ENCODE measurements at places on chromosomes 12 and 14.

DNA sequence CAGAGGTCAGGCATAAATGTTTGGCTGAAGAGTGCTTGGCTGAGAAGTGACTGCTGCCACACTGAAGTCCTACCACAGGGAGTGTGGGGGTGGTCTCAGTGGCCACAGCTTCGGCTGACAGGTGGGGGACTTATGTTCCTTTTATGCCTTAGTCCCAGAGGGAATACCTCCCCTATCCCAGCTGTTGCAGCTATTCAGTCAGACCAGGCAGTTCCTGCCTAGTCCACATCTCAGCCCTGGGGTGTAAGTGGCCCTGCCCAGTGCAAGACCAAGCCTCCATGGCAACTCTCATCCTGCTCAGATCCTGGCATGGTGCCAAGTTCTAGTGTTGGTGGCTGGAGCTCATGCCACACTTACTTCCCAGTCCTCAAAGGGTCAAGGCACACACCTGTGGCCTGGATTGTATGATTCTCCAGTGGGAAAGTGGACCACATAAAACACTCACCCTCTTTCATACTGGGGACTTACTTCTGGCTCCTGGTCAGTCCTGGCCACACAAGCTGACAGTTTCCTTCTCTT is 161.3 kb upstream of the CAND1 start:
- no peak for DNase-seq

DNA sequence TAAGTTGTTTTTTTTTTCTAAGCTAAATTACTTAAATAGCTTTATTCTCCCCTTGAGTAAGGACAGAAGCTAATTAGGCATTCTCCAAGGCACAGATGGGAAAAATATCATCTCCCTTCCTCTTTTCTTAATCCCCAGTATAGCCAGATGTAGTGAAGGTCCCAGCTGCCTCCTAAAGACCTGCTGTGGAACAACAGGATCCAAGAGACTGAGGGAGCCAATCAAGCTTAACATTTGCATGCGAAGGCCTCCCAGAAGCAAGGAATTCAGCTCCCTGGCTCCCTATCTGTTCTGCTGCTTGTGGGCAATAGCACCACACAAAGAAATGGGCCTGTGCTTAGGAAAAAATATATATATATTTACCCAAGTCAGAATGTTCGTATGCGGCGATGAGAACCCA is 255.2 kb downstream of the SYT1 start:
- DNase-seq, result no peak

DNA sequence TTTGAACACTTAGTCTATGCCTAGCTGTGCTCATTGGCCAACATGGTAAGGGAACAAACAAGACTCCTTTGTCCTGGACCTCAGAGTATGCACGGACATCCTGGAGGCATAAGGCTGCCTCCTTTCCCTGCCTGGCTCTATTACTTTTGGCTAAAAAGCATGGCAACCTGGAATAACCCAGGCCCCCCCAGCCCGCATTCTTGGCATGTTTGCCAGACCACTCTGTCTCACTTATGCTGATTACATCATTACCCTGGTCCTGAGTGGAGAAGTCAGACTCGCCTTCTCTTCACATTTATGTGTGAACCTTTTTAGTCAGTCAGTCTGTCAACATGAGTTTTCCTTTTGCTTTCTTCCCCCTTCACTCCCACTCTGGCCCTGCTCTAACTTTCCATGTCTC is 58.0 kb upstream of the ELK3 start:
- peak; percentile 55 for DNase-seq

- peak; percentile 60 for DNase-seq
Observed at GRCh38 chr14:103854822-103855733, 7.7 kb upstream of the PPP1R13B start.

- DNase-seq, result no peak
Observed at GRCh38 chr12:12366701-12367481, 10.0 kb downstream of the BORCS5 start.

DNA sequence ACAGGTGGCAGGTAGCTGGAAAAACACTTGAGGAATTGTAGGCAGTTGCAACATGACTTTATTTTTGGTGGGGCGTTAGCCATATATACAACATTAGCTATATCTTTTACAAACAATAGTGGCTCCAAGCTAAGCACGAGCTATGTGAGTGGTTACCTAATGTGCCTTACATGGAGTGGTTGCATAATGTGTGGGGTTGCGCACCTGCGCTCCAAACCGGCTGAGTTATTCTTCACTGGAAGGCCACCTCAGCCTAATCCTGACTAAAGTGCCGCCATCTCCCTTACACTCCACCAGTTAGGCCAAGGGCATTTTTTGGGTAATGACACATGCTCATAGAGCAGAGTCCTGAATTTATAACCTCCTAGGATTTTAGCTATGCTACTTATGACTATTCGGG is 31.8 kb upstream of the G2E3 start:
- DNase-seq, result no peak

DNA sequence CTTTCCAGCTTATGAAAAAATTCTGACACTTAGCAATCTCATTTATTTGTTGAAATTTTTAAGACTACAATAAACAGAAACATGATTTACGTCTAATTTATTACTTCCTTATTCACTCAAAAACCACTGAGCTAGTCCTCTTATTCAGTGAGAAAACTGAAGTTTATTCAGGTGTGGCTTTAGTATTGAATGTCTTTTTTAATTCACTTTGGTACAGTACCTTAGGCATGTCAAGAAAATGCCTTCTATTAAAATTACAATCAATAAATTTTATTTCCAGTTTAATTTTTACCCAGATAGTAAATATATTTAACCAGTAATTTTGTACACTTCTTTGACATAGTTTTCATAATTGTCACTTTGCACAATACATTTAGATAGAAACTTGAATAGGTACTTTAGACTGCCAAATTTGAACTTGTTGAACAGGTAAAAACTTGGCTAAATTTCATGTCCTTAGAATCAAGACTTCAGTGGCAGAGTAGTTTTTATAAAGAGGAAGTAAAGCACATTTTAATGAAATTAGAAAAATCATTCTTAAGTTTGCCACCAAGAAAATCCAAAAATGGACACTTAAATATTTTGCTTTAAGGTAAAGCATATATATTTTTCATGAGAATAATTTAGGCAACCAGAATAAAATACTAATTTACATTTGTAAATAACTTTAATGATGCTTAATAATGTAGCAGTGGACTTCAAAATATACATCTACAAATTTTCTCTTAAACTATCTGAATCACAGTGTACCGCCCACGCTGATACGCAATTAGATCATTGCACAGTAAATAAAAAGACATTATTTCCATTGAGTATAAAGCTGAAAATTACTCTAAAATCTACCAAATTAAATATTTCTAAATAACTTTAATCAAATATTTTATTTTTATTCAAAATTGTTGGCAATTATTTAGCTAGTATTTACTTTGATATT is 159.1 kb downstream of the RASSF9 start:
- DNase-seq, result no peak

GRCh38 chr14:101350021-101350420 is 211.3 kb upstream of the DIO3 start:
- DNase-seq, result no peak

- DNase-seq, result no peak
Observed at GRCh38 chr12:120620624-120621023, 19.8 kb upstream of the CABP1 start.

GRCh38 chr12:132081423-132081822 is 62.7 kb downstream of the DDX51 start:
- no peak for DNase-seq

- DNase-seq, result no peak
Observed at GRCh38 chr12:50524621-50525020, 19.8 kb downstream of the DIP2B start.

DNA sequence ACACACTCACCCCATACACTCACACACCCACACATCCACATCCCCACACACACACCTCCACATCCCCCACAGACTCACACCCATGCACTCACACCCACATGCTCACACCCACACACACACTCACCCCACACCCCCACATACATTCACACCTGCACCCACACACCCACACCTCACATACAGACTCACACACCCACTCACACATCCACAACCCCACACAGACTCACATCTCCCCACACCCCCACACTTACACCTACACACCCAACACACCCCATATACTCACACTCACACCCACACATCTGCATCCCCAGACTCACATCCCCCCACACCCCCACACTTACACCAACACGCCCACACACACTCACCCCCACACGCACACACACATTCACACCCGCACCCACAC is 171.8 kb downstream of the GLT1D1 start:
- DNase-seq, result no peak

DNA sequence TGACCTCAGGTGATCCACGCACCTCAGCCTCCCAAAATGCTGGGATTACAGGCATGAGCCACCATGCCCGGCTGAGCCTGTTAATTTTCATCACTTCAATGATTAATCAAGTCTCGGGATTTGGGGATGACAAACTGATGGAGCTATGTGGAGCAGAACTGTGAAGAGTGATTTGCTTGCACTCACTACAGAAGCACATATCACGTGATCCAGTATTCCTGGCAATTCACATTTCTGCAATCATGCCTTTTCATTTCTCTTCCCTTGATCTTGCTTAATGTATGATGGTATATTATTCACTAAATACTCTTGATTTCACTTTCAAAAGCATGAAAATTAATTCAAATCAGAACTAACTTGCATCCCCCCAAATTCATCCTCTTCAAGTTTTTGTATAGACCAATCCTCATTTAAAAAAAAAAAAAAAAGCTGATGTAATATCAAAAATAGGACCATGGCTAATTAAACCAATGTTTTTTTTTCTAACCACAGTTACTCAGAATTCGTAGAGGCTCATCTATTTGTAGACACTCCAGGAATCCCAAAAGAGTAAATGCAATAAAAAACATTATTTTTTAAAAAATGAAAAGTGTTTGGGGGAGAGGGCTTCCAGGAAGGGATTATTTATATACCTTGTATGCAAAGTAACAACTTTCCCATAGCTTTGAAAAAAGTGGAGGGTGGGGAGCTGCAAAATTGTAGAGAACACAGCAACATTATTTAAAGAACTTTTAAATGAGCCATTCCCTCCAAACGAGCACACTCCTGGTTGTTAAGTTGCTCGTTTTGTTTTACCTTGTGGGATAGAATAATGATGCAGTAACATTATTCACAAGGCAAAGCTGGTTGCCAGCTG is 7.0 kb upstream of the ATXN2 start:
- DNase-seq, result no peak

GRCh38 chr12:48696626-48697025 is 14.6 kb upstream of the KANSL2 start:
- no peak for DNase-seq

All from left hindlimb (tissue), 1 donor.